Effector CD4-positive, alpha-beta T cell (primary cell): ENCODE measurements at places on chromosomes 11 and 22.

DNA sequence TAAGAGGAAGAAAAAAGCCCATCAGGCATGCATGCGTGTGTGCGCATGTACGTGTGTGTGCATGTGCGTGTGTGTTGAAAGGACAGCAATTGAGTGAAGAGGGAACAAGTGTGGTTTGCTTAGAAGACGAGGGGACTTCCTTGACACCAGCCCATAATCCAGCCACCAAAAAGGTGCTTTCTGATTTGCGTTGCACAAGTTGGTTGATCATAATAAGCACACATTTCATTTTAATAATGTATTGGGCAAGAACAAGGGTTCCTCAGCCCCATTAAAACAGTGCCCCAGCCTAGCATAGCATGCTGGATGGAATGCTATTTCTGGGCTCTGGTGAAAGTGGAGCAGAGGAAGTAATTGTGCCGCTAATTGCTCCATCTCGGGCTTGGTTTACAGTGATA is 493.2 kb downstream of the MIAT start:
- no peak for DNase-seq

DNA sequence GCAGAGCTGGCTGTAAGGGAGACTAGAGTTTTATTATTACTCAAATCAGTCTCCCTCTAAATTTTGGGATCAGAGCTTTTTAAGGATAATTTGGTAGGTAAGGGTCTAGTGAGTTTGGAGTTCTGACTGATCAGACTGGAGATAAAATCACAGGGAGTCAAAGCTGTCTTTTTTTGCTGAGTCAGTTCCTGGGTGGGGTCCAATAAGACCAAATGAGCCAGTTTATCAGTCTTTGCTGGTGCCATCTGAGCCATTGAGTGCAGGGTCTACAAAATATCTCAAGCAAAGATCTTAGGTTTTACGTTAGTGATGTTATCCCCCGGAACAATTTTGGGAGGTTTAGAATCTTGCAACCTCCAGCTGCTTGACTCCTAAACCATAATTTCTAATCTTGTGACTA is 935.1 kb upstream of the RAG2 start:
- no peak for DNase-seq

GRCh38 chr22:47736186-47737034 is 974.0 kb downstream of the TBC1D22A start:
- no peak for DNase-seq

DNA sequence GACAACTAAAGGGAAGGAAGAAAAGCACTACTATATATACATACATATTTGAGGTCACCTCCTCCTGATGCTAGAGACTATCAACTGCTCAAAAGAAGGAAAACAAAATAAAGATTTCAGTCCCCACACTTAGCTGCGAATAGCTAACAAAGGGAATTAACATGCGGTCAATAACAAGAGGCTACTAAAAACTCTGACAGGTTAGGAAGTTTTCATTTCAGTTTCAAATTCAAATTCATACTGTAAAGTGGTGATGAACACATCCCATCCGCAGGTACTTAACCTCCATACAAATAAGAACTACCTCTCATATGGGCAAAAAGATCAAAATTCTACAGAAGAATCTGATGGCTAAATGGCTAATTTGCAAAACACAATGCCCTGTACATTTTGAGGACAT is 2.6 kb downstream of the NAP1L4 start:
- DNase-seq: no peak

GRCh38 chr11:31871310-31872075 is 60.4 kb upstream of the PAX6 start:
- DNase-seq: no peak

- DNase-seq: no peak
Observed at GRCh38 chr22:23256986-23257888, 76.9 kb downstream of the BCR start.

DNA sequence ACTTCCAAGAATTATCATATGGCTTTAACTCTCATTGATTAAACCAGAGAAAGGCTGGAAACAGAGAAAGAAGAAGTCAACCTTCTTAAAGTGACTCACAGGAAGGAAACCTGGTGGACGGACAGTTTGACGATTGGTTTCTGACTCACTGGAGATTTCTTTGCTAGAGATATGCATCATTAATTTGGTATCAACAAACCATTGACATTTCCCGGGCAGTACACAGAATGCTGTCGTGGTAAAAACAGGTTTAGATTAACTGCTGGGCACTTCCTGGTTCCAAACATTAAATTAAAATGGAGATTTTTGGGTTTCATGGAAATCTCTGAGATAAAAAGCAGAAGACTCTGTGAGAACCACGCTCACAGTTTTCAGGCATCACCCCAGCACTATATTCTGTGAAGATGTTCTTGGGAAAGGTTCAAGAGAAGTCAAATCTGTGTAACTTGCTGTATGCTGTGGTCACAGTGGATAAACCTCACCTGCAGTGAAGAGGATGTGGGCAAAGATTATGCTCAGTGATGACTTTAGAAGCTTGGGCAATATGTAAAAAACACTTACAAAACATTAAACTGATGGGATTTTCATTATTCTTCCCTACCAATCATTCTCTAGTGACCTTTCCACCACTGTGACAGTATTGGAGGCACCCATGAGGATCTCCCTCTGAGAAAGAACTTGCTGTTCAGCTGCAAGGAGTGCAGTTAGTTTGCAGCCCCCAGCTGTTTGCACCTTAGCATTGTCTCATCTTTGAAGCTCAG is 61.1 kb upstream of the CD44 start:
- peak; percentile 48 for DNase-seq

DNA sequence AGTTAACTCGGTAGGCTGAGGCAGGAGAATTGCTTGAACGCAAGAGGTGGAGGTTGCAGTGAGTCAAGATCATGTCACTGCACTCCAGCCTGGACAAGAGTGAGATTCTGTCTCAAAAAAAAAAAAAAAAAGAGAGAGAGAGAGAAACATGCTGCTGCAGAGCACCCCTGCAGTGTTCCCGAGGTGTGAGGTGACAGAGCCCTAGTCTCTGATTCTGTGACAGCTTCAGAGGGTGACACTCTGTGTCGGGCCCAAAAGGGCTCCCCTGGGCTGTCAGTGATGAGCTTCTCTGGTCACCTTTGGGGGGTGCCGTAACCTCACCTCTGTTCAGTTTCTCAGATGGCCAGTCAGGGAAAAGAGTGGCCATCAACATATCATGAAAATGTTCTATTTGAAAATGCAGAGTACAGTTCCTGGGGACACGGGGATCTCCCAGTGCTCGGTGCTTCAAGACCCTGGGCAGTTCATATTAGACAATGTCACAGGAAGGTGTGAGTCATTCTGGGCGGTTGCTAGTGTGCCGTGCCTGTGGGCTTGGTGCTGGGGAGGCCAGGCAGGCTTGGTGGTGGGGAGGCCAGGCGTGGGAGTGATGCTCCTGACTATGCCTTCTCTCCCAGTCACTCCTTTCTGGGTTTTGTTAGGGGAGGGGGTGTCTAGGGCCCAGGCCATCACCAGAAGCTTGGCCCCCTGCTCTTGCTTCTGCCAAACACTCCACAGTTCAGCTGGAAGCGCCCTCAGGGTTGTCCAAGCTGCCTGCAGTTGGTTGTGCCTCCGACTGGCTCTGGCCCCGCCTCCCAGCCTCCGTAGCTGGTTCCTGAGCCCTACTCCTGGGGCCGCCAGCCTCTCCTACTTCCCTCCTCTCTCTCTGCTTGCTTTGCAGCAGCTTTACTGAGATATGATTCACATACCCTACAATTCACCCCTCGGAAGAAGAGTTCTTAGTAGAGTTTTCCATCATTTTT is 52.5 kb upstream of the CLDN5 start:
- DNase-seq: peak; percentile 9

GRCh38 chr22:39144101-39144767 is 8.2 kb downstream of the CBX7 start:
- DNase-seq: peak; percentile 42

DNA sequence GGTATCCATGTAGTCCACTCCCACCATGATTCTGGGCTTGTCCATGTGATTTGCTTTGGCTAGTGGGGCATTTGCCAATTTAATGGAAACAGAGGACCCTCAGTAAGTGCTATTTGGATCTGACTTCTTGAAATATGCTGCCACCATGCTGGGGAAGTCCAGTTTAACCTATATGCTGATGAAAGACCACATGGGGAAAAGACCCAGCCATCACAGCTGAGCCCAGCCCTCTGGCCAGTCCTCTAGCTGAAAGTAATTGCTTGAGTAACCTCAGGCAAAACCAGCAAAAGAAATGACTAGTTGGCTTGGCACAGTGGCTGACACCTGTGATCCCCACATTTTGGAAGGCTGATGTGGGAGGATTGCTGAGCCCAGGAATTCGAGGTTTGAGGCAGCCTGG is 61.5 kb downstream of the ATG16L2 start:
- DNase-seq: no peak

DNA sequence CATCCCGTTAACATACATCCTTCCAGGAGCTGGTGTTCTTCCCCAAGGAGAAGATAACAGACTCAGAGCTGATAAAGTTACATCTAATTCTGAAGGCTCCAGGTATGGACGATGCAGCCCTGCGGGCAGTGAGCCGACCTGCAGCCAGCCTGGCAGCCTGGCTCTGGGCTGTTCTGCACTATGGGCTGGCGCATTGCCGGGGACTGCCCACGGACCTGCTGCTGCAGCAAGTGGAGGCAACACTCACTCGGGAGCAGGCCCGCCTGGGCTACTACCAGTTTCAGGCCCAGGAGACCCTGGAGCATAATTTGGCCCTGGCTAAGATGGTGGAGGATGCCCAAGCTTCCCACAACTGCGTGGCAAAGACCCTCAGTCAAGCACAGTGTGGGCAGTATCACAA is 39.7 kb downstream of the RRP8 start:
- DNase-seq: no peak

GRCh38 chr22:46976143-46976542 is 213.7 kb downstream of the TBC1D22A start:
- no peak for DNase-seq
